Activated CD4-positive, CD25-positive, alpha-beta regulatory T cell (primary cell): ENCODE measurements at places on chromosomes 11 and 22.

DNA sequence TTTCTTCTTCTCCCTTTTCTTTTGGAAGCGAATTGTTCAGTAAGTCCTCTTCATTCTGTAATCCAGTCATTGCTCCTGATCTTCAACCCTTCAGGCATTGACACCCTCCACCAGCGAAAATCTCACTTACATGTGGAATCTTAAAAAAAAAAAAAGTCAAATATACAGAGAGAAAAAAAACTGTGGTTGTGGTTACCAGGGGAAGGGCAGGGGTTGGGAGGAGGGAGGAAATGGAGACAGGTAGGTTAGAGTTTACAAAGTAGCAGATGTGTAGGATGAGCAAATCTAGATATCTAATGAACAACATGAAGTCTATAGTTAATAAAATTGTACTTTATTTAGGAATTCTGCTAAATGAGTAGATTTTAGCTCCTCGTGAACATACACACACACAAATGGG lies 17.7 kb upstream of the TMEM123 start:
- DNase-seq, result no peak

DNA sequence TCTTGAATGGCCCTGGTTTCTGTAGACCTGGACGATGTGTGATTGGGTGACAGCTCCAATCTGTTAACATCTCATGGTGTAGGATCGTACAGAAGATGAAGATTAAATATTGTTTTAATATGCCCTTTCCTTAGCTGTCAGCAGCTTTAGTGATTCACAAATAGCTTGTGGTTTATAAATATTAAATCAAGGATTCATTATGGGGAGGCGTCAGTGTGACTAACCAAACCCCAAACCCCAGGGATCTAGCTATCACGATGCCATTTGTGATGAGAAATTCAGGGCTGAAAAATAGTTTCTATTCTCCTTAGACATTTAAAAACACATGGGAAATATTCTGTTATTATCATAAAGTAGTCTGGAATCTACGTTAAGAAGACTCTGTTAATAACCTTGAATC lies 73.4 kb downstream of the NCAM1 start:
- DNase-seq, result no peak

DNA sequence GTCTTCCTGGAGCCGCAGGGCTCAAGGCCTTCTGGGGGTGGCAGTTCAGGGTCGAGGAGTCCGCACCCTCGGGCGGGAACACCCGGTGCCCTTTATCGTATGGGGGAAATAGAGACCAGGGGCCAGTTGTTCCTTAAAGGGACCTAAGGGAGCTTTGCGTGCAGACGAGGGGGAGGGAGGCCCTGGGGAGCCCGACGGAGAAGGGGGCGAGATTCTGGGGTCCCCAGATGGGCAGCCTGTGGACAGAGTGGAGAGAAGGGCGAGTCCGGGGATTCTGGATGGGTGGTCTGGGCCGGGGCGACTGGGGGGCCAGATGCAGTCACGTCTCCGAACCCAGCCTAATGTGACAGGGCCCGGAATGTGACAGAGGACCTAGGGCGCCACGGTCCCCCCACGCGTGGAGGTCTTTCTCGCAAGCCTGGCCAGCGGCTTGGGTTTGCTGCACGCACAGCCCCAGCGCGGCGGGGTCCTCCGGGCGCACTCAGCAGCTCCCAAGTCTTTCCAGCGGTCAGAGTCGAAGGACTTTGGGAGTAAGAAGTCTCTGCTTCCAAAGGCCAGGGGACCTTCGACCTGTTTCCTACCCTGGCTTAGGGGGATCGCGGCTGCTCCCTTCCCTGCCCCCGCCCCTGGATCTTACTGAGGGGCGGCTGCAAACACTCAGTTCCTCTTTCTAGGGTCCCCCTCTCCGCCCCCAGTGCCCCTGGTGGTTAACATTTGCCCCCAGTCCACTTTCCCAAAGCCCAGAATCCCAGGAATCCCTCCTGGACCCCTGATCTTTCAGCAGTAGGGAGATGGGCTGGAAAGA lies 547 bp downstream of the TUBA8 start:
- no peak for DNase-seq

DNA sequence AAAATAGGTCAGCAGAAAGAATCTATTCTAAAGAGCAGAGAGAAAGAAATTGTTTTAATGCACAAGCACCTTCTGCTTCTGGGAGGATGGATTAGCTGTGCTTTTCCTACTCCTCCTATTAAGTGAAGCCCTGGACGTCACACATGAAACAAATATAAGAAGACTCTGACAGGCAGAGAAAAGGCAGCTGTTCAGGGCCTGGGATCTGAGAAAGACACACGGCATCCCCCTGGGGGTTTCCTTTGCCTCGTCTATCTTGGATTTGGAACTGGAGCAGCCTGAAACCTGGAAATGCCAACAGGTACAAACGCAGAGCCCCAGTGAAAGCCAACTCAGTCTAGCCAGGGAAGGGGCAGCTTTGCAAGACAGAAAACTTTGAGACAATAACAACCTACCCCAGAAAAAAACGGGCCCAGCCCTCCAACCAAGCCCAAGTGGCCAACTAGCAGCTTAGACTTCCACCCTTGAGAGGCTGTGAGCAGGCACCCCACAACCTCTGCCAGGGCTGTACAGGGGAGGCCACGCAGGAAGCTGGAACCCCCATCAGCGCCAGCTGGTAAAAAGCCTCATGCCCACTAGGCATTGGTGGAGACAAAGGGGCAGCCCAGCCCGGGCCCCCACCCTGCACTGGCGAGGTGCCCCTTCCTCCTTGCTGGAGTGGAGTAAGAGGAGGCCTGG lies 7.3 kb downstream of the CERK start:
- no peak for DNase-seq

DNA sequence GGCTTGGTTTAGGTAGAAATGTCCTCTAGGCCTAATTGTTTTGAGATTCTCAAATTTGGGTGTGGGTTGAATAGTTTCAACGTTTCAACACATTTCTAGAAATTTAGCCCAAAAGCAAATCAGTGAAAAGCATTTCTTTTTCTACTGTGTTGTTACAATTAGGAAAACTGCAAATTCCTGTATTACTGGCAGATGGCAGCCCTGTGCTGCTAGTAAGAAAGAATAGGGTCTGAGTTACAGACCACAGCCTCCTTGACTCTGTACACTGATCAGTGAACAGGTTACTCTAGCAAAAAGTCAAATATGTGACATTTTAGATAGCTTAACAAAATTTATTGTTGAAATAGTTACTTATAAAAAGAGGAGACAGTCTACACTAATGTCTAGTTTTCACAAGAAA lies 703.0 kb downstream of the JRKL start:
- no peak for DNase-seq

GRCh38 chr11:119849872-119850271 lies 120.9 kb upstream of the NECTIN1 start:
- DNase-seq, result no peak

GRCh38 chr11:98101329-98101728 lies 919.4 kb upstream of the CNTN5 start:
- no peak for DNase-seq

DNA sequence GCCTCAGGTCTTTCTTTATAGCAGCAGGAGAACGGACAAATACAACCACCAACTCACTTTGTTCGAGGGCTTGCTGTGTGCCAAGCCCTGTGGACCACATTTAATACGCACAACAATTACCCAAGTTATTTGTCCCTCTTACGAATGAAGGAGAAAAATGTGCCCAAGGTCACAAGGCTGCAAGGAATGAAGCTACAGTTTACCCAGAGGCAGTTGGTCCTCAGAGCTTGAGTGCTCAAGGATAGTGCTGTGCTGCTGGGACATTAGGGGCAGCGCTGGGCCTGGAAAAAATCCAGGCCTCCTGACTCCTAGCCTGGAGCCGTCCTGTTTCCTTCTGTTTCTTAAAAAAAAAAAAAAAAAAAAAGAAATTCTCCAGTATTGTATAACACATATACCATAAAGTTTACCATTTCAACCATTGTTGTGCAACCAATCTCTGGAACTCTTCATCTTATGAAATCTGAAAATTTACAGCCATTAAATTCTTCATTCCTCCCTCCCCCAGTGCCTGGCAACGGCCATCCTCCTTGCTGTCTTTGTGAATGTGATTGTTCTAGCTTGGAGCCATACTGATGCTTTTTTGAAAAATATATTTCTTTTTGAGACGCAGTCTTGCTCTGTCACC lies 1.0 kb upstream of the C11orf86 start:
- DNase-seq, result no peak

DNA sequence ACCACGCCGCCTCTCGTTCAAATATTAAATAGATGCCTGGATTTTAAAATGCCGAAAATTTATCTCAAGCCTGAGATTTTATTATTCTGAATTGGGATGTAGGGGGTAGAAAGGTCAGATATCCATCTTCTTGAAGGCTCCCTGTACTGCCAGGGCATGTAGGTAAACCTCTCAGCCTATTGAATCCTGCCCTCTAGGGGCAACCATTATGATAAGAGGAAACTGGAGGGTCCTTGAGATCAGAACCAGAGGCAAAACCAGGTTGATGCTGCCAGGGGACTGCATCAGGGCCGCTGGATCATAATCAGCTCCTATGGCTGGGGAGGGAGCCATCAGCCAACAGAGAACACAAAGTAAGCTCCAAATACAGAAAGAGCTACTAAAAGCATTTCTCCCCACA lies 92.4 kb downstream of the KCNC1 start:
- no peak for DNase-seq

- DNase-seq, result no peak
These were observed 31.2 kb downstream of the RBFOX2 start for GRCh38 chr22:35997438-35997837.

DNA sequence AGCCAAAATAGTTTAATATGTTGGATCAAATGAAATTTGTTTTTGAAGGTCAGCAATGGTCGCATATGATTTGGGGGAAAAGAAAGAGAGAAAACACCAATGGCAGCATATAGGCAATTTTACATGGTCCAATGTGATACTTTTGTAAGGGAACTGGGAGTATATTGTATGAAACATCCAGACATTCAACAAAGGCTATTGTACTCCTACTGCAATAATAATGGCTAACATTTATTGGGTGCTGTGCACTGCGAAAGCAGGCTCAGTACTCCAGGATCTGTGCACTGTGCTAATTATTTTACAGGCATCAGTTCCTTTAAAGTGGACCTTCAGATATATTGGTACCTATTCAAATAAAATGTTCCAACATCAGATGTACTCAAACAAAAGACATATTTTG lies 5.9 kb upstream of the OR10V1 start:
- DNase-seq, result no peak

DNA sequence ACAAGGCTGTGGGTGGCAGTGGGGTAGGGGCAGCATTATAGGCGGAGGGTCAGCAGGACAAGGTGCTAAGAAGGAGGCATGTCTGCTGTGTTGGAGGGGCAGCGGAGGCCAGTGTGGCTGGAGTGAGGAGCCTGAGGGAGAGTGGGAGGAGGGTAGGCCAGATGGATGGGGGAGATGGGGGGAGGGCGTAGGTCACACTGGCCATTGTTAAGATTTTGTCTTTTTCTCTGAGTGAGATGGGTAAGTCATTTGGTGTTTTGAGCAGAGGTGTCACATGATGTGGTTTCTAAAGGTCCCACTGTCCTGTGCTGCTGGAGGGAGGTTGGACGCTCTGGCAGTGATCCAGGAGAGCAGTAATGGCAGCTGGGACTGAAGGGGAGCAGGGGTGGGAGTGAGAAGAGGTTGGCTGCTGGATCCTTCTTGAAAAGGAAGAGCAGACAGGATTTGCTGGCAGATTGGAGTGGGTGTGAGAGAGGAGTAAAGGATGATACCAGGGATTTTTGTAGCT lies 9.8 kb downstream of the PPP6R3 start:
- DNase-seq, result no peak

GRCh38 chr11:129881570-129882170 lies 13.7 kb downstream of the NFRKB start:
- peak; percentile 7 for DNase-seq

DNA sequence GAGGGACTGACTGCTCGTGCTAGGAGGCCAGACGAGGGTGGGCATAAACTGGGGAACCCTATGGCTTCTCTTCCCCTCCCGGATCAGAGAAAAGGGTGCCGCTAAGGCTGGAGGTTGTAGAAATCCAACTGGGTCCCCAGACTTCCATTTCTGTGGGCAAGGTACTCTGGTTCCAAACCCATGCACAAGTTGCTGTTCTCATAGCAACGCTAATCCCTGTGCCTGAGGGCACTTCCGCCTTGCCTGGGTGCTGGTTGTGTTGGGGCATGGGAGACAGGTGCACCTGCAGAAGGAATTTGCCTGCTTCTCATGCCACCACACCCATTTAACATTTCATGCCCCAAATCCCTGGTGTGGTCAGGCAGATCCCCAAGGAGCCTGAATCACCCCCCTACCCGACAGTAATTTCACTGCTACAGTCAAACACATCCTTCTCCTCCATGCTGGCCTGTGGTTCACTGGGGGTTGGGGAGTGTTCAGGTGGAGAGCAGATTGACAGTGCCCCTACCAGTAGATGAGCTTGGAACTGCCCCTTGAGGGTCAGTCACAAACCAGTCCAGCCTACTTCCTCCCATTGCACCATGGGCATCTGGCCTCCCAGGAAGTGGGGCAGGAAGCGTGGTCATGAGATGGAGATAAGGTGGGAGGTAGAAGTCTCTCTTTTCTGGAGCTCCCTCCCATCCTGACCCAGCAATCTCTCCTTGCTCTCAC lies 1.2 kb downstream of the C2CD2L start:
- no peak for DNase-seq

- DNase-seq, result no peak
These were observed 16.0 kb downstream of the OVOL1 start for GRCh38 chr11:65802841-65803240.

DNA sequence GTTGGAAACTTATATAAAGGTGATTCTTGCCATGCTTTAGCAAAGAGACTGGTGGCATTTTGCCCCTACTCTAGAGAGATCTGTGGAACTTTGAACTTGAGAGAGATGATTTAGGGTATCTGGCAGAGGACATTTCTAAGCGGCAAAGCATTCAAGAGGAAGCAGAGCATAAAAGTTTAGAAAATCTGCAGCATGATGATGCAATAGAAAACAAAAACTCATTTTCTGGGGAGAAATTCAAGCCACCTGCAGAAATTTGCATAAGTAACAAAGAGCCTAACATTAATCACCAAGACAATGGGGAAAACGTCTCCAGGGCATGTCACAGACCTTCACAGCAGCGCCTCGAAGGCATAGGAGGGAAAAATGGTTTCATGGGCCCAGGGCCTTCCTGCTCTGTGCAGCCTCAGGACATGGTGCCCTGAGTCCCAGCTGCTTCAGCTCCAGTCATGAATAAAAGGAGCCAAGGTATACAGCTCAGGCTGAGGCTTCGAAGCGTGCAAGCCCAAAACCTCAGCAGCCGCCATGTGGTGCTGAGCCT lies 83.4 kb downstream of the MRTFA start:
- no peak for DNase-seq

DNA sequence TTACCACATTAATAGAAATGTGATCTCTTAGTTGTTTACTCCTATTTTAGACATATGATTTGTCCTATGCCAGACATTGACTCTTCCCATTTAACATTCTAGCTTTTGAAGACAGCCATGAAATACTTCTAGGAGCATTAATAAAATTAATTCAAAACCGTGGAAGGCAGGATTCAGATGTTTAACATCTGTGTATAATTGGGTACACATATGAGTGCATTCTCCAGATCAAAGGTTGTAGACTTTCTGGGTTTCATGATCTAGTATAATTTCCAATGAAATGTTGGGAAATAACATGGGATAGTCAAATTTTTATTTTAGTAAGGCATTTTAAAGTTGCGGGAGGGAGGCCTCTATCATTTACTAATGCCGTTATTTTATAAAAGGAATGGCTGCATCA lies 35.2 kb upstream of the CCDC89 start:
- DNase-seq, result no peak
